COR-L47 (cell line): ENCODE measurements at places on chromosomes 6 and 20.

DNA sequence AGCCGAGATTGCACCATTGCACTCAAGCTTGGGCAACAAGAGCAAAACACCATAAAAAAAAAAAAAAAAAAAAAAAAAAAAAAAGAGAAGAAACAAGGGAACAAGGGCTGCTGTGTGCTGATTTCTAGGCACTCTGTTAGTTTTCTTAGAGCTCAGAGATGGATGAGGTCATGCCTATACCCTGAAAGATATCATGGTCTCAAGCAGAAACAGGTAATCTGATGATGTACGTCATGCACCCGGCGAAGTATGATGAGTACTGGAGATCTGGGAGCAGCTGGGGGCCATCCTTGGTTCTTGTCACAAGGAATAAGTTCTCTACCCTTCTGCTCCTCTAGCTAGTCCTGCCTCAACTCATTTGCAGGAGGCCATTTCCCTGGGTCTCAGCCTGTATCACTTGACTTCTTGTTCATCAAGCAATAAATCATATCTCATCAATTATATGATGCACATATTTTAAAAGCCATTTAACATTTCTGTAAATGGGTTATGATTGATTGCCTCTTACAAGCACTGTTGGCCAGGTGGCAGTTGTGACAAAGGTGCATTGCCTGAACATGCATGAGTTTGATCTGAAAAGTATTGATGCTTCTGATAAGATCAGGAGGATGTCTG, 517.2 kb downstream of the DHX35 start:
- no peak for DNase-seq

DNA sequence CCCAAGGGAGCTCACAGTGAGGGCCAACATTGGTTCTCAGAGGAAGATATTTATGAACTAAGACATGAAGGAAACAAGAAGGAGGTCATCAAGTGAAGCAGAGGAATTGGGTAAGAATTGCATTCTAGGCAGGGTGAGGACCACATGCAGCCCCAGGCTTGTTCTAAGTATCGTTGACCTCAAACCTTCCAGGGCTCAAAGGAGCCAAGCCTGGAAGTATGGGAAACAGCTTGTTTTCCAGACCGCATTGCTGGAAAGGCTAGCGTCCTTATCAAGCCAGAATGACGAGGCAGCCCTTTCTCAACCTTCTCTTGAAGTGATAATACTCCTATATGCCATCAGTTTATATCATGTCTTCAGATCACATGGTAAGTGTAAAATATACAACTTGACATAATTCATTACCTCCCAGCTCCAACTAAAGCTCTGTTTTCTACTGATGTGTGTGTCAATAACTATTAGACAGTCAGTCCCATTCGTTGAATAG, 79.6 kb downstream of the PHACTR2 start:
- no peak for DNase-seq

- no peak for DNase-seq
Measured at GRCh38 chr6:155333414-155333813, 19.1 kb upstream of the TFB1M start.

- no peak for DNase-seq
Measured at GRCh38 chr20:50654904-50655303, 36.4 kb downstream of the RIPOR3 start.

DNA sequence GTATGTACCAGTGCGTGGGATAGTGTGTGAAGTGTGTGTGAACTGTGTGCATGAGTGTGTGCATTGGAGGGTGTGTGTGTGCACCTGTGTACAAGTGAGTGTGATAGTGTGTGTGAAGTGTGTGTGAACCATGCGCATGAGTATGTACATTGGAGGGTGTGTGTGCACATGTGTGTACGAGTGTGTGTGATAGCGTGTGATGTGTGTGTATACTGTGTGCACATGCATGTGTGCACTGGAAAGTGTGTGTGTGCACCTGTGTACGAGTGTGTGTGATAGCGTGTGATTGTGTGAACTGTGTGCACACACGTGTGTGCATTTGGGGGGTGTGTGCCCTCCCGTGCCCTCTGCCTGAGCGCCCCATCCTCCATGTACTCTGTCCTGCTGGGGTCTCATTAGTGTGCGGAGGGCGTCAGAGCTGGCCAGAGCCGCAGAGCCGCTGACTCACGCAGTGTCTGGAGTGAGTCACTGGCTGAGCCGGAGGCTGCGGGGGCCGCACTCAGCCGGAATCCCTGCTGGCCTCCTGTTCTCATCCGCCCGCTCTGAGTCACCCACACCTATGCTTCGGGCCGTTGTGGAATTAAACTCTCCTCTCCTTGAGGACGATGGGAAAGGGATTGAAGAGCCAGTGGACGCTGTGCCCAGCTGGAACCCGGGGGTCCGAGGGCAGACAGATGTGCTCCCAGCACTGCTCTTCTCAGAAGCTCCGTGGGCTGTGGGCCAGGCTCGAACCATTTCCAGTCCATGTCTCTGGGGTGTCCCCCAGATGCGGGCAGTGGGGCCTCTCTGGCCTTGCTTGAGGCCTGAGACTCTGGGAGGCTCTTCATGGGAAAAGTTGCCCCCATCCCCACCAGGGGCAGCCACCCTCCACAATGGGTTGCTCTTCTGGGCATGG, 27.3 kb upstream of the STX16 start:
- peak; percentile 7 for DNase-seq

DNA sequence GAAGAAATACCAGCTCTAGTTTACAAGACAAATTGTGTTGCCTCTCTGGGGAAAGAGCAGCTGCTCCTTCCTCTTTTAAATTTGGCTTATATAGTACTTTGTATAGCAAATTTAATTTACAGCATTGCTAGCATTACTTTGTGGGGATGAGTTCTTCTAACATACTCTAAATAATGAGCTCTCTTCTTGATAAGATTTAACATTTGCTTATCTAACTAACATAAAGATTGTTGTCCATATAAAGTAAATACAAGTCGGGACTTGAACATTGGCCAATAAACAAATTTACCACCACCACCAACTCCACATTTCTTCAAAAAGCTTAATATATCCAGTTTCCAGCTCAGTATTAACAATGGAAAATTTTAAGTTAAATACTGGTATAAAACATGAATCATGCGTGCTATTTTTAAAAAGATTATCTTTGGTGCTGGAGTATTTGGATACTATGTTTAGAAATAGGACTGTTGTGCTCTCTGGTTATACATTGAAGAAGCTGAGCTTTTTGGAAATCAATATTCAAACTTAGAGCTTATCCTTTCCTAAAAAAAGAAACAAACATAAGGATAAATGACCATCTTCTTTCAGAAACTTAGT, 1146.9 kb upstream of the GJE1 start:
- no peak for DNase-seq

- DNase-seq: no peak
Measured at GRCh38 chr6:137705160-137706082, 161.6 kb upstream of the TNFAIP3 start.

DNA sequence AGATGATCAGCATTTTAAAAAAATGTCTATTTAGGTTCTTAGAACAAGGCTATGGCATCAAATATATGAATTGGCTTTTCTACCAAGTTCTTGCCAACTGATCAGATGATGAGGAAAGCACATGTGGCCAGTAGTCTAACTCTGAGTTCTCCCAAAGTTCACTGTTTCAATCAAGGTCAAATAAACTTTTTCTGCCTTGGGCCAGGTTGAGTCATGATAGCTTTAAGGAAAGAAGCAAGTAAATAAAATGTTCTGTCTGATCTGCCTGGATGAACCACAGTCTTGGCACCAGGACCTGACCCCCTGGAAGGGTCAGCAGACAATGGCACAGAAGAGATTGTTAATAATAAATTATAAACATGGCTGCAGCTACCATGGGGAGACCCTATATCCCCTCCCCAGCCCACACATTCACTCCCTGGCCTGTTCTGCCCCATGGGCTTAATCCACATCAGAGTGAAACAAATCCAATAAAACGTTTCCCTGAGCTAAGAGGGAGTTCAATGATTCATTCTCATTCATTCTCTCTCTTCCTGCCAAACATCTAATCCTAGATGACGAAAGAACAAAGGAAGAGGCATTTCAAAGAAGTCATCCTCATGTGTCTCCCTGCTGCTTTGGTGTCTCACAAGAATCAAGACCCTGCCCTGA, 661.6 kb downstream of the DHX35 start:
- no peak for DNase-seq
